ENCODE measurements at places on chromosomes 6 and 20. TPM values are rescaled to one million over a fixed set of nuclear protein-coding genes. Genes with fewer than 3 reads are reported as not detected.

DNA sequence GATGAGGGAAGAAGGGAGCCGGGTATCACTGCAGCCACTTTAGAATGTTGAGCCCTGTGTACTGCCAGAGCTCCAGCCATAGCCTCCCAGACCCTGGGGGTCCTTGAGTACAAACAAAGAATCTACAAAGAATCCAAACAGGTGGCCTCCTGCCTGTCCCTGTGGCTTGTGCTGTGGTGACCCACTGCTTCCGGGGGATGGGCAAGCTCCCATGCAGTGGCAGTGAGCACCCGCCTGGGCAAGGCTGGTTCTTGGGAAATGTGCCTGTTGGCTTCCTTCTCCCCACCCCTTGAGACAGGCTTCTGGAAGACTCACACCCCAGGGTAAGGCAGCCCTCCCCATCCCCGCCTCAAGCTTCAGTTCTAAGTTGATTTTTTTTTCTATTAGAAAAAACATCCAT is 13.9 kb downstream of the SIRPA start:
- no peak for DNase-seq

GRCh38 chr6:83594941-83595340 is 82.6 kb downstream of the PRSS35 start:
- DNase-seq: no peak

DNA sequence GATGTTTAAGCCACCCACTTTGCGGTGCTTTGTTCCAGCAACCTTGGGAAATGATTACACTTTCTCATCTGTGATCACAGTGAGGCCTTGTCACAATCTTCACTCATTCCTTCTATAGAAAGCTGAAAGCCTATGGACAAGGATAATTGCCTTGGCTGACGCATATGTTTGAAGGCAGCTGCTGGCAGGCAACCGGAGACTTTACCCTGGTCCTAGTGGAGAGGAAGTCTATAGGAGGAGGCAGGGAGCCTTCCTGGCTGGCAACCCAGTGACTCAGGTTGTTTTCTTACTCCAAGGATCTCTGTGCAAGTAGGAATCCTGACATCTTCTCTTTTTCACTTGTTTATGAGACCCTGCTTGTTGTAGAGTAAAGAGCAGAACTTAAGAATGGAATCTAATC is 34.1 kb upstream of the ESR1 start:
- no peak for DNase-seq

DNA sequence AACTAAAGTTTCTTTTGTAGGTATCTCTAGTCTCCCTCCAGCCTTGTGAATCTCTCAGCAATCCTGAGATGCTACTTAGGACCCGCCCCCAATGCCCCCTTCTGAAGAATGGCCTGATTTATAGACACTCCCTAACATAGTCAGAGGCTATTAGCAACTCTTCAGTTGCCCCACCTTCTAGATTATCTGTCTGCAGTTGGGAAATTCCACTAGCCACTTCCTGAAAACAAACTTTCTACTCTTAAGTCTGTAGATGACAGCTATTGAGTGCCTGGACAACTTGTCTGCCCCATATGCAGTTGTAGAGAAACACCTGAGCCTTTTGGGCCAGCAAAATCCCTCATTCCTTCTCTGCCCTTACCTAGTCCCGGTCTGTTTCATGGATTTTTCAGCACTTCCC is 188.2 kb upstream of the PREP start:
- DNase-seq: no peak

The VSTM2L gene
- not detected for total RNA-seq

GRCh38 chr6:87171938-87172633 is 16.7 kb downstream of the ZNF292 start:
- no peak for DNase-seq
